ENCODE measurements at places on chromosomes 2 and 18.
A peak's percentile ranks its signal among the peaks of the same experiment; 100 is the strongest.

GRCh38 chr18:49609256-49610021 lies 47.6 kb downstream of the LIPG start:
- DNase-seq = peak; percentile 18

DNA sequence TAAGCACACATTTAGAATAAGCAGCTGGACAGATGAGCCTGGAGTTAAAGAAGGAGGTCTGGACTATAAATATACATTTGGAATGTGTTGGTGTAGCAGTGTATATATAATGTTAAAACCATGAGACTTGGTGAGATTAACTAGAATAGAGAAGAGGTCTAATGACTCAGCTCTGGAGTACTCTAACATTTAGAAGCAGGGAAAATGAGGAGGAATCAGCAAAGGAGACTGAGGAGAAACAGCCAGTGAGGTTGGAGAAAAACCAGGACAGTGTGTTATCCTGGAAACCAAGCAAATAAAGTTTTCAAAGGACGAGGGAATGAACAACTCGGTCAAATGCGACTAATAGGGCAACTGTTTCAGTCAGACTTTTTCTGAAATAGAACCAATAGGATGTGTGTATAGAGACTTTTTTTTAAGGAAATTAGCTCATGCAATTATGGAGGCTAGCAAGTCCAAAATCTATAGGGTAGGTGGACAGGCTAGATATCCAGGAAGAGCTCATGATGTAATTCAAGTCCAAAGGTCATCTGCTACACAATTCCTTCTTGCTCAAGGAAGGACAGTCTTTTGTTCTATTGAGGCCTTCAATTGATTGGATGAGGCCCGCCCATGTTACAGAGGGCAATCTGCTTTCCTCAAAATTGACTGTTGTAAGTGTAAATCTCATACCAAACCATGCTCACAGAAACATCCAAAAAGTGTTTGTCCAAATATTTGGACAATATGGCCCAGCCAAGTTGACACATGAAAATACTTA lies 10.8 kb upstream of the SESTD1 start:
- DNase-seq = no peak

GRCh38 chr2:151947813-151948165 lies 119.6 kb upstream of the ARL5A start:
- no peak for DNase-seq

GRCh38 chr2:67321588-67321903 lies 75.6 kb upstream of the ETAA1 start:
- DNase-seq = no peak

DNA sequence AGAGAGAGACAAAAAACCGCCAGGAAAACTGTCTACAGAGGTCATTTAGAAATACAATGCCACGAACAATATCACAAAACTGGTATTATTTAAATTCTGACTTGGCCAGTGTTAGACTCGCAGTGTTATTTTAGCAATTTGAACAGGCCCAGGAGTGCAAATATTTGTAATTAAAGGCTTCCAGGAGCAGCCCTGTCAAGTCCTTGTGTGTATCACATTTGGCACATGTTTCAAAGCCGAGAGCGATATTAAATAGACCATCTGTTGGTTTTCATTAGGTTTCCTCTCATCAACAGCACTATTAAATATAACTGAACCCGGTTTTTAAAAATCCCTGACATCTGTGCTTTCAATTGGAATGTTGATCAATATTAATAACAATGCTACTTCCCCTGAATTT lies 656.9 kb downstream of the TSN start:
- DNase-seq = peak; percentile 81

GRCh38 chr2:161681046-161681445 lies 56.8 kb downstream of the SLC4A10 start:
- DNase-seq = no peak

GRCh38 chr2:96931966-96932365 lies 54.4 kb downstream of the FAM178B start:
- no peak for DNase-seq

DNA sequence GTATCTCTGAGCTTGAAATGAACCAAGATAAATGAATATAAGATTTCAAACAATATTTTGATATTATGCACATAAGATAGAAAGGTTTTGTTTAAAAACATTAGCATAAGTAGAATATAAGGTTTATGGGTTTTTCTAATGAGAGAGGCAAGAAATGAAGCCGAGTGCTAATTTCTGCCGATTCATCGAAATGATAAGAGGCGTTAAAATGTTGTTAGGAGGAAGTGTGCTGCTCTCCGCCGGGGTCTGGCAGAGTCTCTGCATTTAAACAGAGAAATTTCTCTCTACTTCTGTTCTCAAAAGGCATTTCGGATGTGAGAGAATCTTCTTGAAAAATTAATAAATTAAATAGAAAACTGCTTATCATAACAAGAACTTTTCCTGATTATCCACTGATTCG lies 83.6 kb downstream of the MRPS9 start:
- DNase-seq = no peak

DNA sequence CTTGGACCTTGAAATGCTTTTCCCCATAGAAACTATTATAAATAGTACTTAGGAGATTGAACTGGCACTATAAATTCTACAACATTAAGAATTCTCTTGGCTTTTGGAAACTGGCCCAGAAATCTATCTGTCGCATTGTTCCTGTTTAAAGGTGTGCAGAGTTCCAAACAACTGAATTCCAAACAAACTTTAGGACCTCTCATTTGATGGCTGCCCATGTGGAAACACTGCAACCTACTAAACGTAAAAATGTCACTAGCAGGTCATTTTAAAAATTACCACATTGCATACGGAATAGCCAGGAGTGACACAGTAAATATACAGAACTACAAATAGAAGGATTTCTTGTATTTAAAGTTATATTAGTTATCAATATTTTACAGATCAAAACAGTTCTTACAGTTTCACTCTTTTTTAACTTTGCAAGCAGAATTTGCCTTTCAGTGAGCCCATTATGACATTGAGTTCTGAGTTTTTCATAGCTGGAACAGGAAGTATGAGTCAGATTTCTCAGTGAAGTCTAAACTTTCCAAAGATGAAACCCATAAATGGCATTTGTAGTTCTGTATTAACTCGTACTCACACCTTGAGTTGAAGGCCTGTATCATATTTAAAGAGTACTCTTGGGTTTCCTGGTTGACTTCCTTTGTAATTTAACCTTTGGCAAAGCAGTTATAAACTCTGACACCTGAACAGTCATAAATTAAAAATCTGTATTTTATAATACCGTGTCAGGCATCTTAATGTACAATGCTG lies 142.3 kb upstream of the BOD1L2 start:
- no peak for DNase-seq

DNA sequence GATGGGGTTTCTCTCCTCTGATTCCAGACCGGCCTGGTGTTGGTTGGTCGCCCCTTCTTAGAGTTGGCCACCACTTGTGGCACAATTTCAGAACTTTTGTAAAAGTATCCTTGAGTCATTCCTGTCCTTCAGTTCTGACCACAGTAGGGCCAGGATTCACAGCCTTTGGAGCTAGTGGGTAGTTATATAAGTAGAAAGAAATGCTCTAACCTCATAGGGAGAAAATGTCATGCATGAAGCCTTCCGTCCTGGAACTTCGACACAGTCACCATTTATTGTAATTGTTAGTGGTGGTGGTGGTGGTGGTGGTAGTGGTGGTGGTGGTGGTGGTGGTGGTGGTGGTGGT lies 65.4 kb downstream of the EPAS1 start:
- DNase-seq = no peak

DNA sequence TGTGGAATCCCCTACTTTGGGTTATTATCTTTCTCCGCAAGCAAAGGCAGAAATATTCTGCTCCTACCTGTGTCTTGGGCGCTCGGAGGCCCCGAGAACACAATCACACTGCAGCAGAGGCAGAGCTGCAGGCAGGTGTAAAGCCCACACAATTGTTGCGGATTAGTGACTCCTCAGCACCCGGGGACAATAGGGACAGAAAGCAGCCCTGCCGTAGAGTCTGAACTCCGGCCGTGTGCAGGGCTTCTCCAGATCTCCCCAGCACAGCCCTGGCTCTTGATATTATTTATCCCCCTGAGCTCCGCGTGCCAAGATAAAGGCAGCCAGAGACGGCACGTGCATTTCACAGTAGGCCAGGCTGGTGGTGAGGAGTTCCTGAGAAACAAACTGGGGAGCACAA lies 229.2 kb downstream of the EN1 start:
- DNase-seq = no peak

- DNase-seq = peak; percentile 10
These were observed 175.3 kb downstream of the INHBB start for GRCh38 chr2:120520929-120521912.

DNA sequence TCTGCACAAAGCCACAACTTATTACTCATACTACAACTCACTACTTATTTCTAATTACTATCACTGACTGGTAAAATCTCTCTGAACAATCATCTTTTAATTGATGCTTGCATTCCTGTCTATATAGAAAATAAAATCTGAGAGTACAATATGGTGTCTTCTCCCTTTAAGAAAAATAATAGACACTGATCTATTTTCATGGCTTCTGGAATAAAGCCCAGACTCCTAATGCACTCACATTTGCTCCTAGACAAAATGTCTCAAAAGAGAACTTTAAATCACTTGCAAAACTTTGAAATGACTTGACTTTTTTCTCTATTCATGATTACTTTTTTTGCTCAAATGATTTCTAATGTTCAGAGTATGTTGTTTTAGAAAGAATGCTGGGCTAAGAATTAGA lies 28.7 kb downstream of the ESCO1 start:
- DNase-seq = no peak

DNA sequence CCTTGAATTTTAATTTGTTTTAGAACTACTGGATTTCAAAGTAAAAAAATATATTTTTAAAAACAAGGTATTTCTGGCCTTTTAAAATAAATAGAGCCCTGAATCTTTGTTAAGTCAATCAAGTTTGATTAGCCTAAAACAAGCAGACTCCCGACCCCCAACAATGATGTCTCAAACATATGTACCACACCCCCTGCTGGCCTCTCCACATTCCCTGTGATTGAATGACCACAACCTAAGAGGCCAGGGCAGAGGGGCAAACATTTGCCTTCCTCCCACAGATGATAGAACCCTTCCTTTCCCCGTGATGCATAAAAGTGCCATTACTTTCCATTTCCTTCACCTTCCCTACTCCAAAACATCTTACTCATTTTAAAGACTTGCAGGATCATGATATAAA lies 130.9 kb downstream of the STK39 start:
- peak; percentile 25 for DNase-seq

DNA sequence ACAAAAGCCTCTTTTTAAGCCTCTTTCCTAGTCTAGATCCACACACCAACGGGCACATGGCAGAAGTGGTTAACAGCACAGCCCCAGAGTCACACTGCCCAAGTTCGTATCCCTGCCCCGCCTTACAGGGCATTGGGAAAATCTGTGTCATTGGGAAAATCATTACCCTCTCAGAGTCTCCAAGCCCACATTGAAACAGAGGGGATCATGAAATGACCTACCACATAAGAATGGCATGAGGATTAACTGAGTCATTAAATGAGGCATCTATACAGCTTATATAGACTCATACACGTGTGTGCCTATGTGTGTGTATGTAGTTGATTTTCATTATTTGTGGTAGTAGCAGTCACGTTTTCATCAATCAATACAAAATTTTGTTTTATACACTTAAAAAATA lies 469.0 kb upstream of the POU3F3 start:
- no peak for DNase-seq

DNA sequence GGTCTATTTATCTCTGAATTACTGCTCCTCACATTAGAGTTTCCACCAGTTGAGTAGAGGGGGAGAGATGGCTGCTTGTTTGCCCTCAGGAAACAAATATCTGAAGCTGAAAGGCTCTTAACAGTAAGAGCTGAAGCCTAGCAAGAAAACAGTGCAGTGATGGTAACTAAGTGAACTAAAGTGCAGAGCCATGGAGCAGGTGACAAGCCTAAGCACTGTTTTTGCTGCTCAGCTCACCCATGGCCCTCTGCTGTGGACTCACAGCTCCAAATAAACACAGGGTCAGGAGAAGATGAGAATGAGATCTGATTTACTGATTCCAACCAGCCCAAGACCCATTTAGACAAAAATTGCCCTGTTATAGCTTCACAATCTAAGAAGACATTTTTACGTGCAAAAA lies 118.4 kb downstream of the ETAA1 start:
- no peak for DNase-seq

DNA sequence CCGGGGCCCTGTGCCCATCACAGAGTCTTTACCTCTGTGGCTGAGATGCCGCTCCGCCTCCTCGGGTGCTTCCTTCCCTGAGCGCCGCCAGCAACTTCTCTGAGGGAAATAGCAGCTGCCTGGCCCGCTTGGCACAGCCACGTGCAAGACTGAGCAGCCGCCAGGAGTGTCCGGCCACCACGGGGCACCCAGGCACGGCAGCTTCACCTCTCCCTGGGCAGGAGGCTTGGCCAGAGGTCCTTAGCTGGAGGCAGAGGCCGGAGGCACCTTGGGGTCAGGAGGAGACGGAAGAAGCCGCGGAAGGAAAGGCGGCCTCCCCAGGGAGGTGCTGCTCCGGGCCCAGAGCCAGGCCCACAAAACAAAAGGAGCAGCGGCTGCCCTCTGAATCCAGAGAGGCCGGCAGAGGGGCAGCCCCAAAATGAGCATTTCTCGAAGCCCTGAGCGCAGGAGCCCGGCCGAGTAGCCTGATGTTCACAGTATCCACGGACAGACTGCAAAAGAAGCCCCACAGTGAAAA lies 6.0 kb upstream of the LIMS2 start:
- no peak for DNase-seq

All from NCI-H524 (cell line).